Activated naive CD4-positive, alpha-beta T cell treated with anti-CD3 and anti-CD28 coated beads, Interleukin-2, amount 10 ng/mL, durations not matched to agents 5 hours and 36 hours (primary cell): ENCODE measurements at places on chromosomes 7 and 10. TPM values are rescaled to one million over a fixed set of nuclear protein-coding genes. Genes with fewer than 3 reads are reported as not detected.

The MYH16 gene
- not detected for total RNA-seq

The TMEM184A gene
- total RNA-seq = not detected

The ITPRID1 gene
- not detected for total RNA-seq

The SOSTDC1 gene
- not detected for total RNA-seq

The ADRB1 gene
- not detected for total RNA-seq

The GNGT1 gene
- total RNA-seq = not detected
